AG04449 (cell line): ENCODE measurements at places on chromosomes 7 and 10.

DNA sequence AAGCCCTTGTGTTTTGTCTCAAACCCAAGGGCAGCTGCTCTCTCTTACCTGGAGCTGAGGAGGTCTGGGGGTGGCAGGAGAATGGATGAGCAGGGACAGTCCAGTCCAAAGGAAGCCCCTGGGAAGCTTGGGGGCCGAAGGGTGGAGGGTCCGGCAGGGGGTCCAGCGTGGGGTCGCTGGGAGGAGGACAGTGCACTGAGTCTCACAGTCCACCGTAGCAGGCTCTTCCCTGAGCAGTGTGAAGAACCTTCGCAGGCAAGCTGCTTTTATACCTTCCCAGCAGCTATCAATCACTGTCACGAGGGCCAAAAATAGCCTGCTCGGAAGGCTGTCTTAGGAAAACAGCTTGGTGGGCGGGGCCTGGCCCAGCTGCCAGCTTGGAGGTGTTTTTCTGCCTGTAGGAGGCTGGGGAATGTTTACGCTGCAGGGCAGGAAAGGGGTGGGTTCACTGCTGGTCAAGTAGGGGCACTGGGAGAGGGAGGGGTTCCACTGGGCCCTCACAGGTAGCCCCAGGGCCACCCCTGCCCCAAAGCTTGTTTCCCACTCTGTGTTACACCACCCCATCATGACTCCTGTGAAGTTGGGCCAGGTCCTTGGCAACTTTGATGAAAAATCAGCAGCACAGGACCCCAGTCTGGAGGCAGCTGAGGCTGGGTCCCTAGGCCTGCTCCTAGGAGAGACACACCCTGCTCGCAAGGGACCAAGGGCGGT lies at the start of gene DEPP1:
Gene DEPP1, minus strand, starts transcription at position 240 of the 711 bp plus-strand sequence. CDS start 779 bp downstream, outside the sequence.
- peak; percentile 72 for DNase-seq

DNA sequence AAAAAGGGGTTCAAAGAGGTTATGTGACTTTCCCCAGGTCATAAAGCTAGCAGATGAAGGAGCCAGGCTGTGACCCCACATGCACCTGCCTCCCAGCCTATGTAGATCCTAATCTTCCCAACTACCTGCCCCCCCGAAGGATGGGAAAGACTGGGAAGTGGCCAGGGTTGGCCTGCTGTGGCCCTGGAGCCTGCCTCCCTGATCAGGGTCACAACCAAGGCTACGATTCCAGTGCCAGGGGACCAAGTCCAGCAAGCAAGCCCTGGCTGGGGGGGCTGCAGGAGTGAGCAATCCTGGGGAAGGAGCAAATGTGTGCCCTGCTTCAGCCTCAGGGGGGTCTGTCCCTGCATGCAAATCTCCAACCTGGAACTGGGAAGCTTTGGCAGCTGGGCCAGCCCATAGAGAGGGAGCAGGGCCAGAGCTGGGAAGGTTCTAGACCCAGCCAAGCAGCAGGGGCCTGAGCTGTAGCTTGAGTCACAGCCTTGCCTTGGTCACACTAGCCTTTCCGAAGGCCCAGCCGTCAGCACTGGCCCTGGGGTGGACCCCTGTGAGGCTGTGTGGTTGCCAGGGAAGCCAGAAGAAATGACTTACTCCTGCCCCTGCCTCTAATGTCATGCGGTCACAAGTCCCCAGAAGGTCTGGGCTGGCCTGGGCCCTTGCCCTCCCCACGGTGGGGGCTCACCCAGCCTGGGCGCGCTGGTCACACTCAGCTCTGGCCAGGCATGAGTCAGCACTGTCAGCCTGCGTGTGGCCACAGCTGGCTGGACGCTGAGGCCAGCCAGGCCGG lies 96.4 kb upstream of the ZMIZ1 start:
- no peak for DNase-seq

DNA sequence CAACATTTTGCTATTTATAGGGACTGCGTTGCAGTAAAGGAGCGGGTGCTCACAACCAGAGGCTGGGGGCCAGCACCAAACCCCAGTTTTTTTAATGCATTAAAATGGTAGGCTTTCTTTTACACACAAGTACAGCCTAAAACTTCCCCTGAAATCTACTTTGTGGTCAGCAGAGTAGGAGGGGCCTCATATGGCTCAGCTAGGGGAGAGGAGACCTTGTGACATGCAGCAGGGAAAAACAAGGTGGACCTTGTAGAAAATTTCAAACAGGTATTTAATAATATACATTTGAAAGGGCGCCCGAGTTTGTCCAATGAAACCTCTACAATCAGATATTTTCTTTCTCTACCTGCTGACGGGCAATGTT lies 1.4 kb downstream of the CCDC136 start:
- no peak for DNase-seq

- no peak for DNase-seq
Measured at GRCh38 chr7:78326876-78327275, 528.3 kb downstream of the PHTF2 start.

- DNase-seq = no peak
Measured at GRCh38 chr10:101047268-101047667, 14.5 kb upstream of the KAZALD1 start.

DNA sequence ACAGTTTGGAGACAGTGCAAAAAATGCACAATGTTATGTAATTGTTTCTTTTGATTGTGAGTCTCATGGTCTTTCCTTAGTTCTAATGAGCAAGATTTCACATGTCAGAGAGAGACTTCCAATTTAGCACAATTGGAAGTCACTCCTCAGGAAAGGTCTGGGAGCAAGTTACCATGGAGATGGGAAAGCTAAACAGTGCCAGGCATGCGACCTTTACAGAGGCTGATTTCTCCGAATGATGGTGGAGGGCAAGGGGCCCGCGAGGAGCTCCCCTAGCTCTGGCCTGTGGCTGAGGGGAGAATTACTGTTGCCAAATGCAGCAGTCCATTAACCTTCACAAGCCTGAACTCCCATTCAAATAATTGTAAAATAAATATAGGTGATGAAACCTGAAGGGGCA lies 59.3 kb downstream of the CDCA7L start:
- no peak for DNase-seq

DNA sequence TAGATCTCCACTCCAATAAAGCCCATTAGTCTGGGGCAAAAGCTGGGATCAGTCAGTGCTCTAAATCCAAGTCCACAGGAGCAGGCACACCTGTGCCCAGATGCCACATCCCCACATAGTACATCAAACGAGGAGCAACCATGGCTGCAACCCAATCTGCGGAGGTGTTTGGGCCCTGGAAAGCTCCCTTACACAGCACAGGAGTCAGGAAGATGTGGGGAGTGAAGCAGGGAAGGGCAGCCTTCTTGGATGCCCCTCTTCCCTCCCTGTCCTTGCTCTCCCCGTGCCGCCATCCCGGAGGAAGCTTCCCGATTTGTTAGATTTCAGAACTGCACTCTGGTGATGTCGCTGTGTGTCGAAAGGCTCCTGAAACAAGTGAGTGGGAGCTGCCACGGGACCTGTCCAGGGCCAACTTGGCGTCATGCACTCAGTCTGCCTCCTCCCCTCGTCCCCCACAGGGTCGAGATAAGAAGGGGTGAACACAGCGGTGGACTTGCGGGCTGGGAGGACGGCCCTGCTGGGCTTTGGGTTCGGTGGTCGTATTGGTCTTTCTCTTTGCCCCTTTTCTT lies 230.6 kb upstream of the GRB10 start:
- DNase-seq = no peak

DNA sequence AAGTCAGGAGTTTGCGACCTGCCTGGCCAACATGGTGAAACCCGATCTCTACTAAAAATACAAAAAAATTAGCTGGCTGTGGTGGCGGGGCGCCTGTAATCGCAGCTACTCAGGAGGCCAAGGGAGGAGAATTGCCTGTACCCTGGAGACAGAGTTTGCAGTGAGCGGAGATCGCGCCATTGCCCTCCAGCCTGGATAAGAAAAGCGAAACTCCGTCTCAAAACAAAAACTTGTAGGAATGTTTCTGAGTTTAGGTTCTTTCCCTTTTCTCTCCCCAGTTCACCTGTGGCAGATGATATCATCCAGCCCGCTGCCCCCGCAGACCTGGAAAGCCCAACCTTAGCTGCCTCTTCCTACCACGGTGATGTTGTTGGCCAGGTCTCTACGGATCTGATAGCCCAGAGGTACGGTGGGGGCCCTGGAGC lies 138.8 kb upstream of the BTBD16 start:
- no peak for DNase-seq

GRCh38 chr7:64876792-64877713 lies 26.0 kb upstream of the ZNF273 start:
- DNase-seq = no peak

- DNase-seq = no peak
Measured at GRCh38 chr10:132277311-132277741, 30.4 kb downstream of the STK32C start.

DNA sequence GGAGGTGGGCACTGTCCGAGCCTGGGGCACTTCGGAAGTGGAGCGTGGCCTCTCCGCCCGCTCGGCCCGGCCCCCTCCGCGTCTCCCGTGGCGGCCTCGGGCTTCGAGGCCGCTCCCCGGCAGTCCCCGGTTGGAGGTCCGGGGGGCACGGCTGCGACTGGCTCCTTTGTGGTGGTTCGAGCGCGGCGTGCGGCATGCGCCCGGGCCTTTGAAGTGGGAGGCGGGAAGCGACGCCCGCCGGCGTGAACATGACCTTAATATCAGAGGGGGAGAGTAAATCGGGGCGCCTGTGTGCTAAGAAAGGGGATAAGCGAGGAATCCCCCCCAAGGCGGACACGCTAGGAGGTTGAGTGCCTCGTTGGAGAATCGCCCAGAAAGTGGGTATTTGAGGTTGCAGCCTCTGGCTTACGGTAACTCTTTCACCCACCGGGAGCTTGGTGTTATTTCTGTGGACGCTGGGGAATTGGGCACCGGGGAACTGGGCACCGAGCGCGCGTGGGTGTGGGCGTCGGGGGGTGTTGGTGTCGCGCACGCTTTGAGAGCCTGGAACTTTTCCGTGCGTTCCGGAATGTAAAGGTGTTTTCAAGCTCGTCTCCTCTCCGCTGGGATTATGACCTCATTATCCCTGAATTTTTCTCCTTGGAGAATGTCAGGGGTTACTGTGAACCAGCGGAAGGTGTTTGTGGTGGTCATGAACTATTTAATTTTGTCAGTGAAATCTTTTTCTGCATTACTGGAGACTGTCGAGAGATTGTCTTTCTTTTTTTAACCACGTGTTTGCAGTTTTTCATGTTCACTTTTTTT lies 660 bp downstream of the SUV39H2 start:
- no peak for DNase-seq

GRCh38 chr7:117347962-117348672 lies 25.3 kb upstream of the WNT2 start:
- DNase-seq = no peak

DNA sequence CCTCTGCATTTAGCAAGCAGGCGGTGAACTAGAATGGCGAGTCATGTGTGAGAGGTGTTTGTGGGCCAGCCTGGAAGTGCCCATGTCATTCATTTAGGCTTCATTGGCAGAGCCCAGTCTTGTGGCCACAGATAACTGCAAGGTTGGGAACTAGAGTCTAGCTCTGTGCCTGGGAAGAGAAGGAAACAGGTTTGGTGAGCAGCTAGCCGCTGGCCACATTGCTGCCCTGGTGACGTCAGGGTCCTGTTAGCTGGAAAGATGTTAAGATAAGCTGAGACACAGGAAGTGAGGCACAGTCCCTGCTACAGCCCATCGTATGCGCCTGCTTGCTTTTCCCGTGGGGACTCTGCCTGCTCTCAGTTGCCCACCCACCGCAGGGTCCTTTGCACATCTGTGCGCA lies 185.5 kb downstream of the CAMK1D start:
- no peak for DNase-seq

GRCh38 chr7:43808410-43808809 lies 49.9 kb downstream of the BLVRA start:
- DNase-seq = no peak

DNA sequence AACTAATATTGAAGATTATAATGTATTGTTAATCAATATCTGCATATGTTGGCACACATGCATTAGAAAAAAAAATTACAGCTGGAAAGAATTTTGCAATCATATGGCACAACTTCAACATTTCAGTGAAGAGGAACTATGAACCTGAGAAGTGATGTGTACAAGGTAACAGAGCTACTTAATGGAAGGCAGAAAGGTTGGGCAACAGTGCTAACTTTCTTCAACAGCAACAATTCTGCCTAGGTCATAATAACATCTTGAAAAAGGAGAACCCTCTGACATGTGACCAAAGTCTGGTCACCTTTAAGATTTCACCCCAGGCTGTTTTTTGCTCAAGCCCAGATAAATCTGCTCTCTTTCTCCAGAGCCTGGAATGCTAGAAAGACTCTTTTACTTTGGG lies 47.9 kb upstream of the SKAP2 start:
- DNase-seq = no peak

- no peak for DNase-seq
Measured at GRCh38 chr7:81688622-81689411, 81.0 kb downstream of the HGF start.

DNA sequence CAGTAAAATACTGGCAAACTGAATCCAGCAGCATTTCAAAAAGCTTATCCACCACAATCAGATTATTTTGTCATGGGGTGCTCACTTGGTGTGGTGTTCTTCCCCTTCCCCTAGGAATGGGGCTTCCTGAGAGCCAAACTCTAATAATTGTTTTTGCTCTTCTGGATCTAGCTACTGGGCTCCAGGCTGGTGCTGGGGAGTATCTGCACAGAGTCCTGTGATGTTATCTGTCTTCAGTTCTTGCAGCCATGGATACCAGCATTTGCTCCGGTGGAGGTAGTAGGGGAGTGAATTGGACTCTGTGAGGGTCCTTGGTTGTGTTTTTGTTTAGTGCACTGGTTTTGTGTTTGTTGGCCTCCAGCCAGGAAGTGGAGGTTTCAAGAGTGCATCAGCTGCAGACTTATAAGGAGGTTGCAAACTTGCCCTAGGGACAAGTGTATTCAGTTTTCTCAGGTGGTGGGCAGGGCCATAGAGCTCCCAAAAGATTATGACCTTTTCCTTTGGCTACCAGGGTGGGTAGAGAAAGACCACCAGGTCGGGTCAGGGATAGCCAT lies 308.5 kb upstream of the MAGI2 start:
- DNase-seq = no peak

GRCh38 chr10:71708897-71709882 lies 10.4 kb downstream of the C10orf105 start:
- DNase-seq = no peak

- DNase-seq = peak; percentile 64
Measured at GRCh38 chr10:15775513-15775912, 55.8 kb upstream of the ITGA8 start.

GRCh38 chr7:159328096-159328495 lies 183.4 kb upstream of the VIPR2 start:
- DNase-seq = no peak

- DNase-seq = no peak
Measured at GRCh38 chr7:44142028-44142427, 896 bp upstream of the MYL7 start.

- DNase-seq = no peak
Measured at GRCh38 chr10:132541601-132542011, 4.0 kb downstream of the INPP5A start.

DNA sequence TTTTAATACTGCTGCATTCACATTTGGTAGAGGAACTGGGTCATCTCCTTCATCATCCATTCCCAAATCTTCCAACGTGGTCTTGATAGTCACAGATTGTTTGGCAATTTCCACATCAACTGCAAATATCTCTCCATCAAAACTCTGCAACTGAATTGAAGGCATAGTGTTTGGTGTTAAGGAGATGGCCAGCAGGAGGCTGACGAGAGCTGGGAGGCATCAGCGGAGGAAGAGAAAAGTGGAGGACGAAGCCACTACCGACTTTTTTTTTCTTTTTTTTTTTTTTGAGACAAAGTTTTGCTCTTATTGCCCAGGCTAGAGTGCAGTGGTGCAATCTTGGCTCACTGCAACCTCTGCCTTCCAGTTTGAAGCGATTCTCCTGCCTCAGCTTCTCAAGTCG lies 205.0 kb upstream of the KCTD7 start:
- DNase-seq = no peak
